Upper lobe of left lung (tissue), 6 donors: ENCODE measurements at places on chromosomes 2 and 18.

GRCh38 chr2:18077231-18077630, 198.8 kb downstream of the KCNS3 start:
- DNase-seq, result no peak

- no peak for DNase-seq
These were observed 518.0 kb upstream of the HS6ST1 start for GRCh38 chr2:128836559-128837100.

- DNase-seq, result peak; percentile 77
These were observed 211.1 kb downstream of the HDAC4 start for GRCh38 chr2:239189711-239190131.

GRCh38 chr2:6940820-6941219, 23.6 kb downstream of the RNF144A start:
- no peak for DNase-seq

DNA sequence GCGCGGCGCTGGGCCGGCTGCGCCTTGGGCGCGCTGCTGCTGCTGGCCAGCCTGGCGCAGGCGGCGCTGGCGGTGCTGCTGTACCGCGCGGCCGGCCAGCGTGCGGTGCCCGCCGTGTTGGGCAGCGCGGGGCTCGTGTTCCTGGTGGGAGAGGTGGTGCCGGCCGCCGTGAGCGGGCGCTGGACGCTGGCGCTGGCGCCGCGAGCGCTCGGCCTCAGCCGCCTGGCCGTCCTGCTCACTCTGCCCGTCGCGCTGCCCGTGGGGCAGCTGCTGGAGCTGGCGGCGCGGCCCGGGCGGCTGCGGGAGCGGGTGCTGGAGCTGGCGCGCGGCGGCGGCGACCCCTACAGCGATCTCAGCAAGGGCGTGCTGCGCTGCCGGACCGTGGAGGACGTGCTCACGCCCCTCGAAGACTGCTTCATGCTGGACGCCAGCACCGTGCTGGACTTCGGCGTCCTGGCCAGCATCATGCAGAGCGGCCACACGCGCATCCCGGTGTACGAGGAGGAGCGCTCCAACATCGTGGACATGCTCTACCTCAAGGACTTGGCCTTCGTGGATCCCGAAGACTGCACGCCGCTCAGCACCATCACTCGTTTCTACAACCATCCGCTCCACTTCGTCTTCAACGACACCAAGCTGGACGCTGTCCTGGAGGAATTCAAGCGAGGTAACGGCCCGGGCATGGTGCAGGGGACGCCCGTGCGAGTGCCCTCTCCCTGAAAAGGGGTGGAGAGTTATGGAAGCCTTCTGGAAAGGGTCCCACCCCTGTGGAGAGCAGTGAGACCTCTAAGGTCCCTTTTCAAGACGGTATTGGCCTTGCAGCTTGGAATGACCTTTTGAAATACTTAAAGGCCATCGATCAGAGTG, 1.0 kb downstream of the CNNM3 start:
- no peak for DNase-seq

DNA sequence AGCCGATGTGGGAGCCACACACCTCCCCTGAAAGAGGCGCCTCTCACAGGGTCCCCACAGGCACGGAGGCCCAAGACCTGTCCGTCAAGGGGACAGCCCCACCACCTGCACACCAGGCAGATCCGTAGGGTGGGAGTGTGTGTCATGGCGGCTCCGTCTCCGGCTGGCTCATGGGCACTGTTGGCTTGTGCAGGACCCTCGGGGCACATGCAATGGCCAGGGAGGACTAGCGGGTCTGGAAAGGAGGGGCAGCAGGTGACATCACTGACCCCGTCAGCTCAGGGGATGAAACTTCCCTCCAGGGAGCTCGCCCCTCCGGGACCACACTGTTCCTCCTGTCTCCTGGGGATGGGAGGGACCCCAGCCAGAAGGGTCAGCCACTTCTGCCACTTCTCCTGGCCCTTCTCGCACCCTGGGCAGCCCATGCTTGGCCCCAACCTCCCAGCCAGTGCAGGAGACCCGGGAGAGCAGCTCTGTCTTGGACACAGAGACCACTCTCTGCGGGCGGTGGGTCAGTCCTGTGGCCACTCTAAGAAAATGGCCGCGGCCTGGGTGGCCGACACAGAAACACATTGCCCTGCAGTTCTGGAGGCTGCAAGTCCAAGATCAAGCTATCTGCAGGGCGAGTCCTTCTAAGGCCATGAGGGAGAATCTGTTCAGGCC, 75.1 kb upstream of the TWIST2 start:
- peak; percentile 49 for DNase-seq

- no peak for DNase-seq
These were observed 40.5 kb downstream of the SPHKAP start for GRCh38 chr2:228140934-228141528.

DNA sequence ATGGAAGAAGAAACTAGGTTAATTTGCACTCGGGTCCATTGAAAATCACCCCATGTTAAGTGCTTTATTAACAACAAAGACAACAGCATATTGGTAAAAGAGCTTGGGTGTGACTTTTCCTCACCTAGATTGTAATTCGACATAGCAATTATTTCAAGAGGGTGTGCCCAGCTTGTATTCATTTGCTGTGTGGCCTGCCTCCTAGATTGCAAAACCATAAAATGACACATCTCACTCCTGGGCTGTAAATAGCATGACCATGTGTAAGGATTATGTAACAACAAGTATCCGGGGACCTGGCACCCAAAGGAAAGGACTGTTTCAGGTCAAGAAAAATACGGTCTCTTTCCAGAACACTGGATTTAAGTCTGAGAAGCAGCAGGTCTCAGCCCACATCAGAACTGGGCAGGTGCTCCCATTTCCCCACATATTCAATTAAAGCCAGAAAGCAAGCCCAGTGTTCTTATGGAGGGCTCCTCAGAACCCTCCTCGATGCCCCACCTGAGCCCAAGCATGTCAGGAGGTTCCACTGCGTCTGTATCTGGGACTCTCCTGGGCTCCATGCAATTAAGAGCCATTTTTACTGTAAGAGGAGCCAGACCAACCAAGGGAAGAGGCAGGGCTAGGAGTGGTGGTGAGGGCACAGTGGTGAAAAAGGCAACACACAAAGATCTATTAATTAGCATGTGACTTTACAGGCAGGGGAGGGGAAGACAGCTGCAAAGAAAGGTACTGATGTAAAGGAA, 39.2 kb downstream of the MREG start:
- DNase-seq, result no peak

DNA sequence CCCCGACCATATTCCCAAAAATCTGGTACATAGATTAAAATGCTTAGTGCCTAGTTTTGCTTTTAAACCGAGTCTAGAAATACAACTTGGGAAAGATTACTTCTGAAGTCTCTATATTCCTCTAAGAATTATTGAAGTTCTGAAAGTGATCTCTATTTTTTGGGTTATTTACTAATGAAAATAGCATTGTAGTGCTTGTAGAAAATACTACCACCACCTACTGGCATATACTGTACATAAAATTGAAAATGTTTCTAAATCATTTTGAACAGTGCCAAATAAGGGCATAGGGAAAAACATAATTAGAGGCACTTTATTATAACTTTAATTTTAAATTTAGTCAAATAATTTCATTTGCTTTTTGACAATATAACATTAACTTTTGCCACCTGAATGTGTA, 1399.6 kb upstream of the ZEB2 start:
- no peak for DNase-seq

- no peak for DNase-seq
These were observed 3.0 kb upstream of the ASB1 start for GRCh38 chr2:238423561-238424312.

DNA sequence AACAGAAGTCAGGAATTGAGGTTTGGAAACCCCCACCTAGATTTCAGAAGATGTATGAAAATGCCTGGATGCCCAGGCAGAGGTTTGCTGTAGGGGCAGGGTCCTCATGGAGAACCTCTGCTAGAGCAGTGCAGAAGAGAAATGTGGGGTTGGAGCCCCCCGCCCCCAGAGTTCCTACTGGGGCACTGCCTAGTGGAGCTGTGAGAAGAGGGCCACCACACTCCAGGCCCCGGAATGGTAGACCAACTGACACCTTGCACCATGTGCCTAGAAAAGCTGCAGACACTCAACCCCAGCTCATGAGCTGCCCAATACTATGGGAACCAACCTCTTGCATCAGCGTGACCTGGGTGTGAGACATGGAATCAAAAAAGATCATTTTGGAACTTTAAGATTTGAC, 967.0 kb upstream of the NRXN1 start:
- no peak for DNase-seq

- DNase-seq, result no peak
These were observed 19.8 kb downstream of the NEURL3 start for GRCh38 chr2:96485350-96485749.

DNA sequence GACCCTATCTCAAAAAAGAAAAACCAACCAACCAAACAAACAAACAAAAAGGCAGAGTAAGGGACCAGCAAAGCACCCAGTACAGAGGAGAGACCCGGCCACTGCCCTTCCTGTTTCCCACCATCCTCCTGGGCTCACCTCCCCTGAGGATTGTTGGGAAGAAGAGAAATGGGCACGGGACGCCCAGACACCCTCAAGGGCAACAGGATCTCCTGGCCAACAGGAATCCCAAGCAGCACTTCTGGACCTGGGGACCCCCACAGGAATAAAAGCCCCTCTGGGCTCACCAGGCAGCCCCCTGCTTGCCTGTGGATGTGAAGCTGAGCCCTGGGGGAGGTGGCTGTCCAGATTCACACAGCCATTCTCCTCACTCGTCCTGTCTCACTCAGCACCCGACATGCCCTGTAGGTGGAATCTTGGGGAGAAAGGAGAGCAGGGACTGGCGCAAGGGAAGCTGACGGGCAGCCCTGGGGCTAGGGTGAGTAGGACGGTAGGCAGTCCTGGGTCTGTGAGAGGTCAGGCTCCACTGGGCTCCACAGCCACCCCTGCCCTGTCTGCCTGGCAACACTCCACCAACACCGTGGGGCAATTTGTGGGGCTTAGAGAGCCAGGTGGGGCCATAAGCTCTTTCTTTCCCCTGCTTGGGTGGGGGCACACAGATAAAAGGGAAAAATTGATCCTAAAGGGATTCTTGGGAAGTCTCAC, 18.0 kb downstream of the KLF11 start:
- DNase-seq, result no peak

- DNase-seq, result no peak
These were observed 196.0 kb downstream of the LDLRAD4 start for GRCh38 chr18:13414521-13414920.

- no peak for DNase-seq
These were observed 14.6 kb downstream of the RAB31 start for GRCh38 chr18:9722691-9723090.

GRCh38 chr2:110852541-110853263, 120.3 kb downstream of the ACOXL start:
- peak; percentile 54 for DNase-seq

DNA sequence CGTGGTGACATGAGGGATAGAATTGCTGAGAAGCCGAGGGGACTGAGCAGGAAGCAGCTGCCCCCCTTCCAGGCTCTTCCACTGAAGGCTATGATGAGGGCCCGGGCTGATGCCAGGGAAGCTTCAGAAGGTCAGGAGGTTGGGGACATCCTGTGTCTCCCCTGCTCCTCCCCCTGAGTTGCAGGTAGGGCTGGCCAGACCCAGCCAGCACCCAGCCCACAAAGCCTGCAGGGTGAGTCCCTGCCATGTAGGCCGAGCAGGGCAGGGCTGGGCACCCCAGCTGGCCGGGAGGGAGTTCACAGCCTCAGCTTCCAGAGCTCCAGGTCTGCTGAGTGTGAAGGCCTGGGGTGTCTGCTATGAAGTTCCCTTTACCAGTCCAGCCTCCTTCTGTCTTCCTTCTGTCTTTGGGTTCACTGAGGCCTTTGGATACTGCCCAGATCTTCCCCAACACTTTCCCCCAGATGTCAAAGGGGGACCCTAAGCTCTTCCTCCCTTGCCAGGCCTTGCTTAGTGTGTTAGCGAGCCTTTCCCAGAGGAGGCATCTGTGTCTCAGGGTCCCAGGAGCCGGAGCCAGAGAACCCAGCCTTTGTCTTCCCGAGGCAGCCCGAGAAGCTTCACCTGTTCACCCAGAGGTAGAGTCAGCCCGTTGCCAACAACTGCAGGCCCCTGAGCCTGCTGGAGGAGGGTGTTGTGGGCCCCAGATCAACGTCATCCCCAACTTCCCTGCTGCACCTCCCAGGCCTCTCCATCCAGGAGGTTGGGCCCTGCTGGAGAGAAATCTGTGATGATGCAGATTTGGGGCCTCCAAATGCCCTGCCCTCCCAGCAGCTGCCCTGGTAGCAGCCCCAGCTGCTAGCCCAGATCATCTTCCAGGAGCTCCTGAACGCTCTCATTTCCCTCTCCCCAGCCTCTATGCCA, 3.6 kb upstream of the NCL start:
- no peak for DNase-seq
